ENCODE measurements at places on chromosomes 5 and 9.

DNA sequence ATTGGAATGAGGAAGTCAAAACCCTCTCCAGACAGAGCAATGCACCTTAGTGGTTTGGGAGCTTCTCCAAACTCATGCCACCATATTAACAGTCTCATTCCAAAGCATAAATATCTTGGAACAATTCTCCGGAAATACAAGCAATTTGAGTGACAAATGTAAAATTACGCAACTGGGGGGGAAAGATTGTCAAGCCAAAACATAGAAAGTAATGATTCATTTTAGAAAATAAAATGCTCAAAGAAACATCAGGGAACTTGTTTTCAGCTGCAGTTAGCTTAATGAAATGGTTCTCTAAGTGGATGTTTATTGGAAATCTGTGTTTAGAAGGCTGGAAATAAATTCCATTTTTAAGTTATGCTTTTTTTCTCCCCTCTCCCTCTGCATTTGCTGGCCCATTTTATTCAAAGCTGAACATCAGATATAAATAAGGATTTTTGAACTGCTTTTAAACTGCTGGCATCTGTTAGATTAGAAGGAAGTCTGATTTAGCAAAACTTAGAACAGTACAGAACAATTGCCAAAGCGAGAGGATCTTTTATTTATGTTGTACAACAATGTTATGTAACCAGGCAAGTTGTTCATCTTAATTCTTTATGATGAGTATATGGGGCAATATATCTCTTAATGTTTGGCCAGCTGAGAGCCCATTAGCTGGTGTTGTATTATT, 551.9 kb downstream of the PRELID2 start:
- DNase-seq, result no peak

DNA sequence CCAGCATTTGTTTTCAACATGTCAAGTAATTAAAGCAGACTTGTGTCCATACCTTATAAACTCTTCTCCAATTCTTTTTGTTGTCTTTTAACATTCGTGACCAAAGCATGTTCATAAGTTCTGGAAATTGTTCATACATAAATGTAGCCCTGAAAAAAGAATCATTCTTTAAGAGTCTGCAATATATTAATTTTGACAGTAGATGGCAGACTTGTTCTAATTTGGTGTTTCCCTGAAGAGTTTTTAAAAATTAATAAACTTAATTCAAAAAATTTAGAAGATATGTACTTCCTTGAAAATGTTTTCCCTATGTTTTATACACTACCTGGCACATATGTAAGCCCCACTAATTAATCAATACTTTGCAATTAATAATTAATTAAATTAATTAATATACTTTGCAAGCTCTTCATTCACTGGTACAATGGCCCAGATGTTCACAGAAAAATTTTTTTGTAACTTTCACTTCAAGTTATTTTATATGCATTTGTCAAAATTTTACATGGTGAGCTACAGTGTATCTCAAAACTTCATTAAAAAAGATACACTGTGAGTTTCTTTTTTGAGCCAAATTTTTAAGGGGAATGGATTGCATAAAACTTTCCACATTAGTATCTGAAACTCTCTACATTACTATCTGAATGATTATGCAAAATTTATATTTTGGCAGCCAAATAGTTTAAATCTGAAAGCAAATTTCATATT, 42.1 kb downstream of the CLINT1 start:
- no peak for DNase-seq

DNA sequence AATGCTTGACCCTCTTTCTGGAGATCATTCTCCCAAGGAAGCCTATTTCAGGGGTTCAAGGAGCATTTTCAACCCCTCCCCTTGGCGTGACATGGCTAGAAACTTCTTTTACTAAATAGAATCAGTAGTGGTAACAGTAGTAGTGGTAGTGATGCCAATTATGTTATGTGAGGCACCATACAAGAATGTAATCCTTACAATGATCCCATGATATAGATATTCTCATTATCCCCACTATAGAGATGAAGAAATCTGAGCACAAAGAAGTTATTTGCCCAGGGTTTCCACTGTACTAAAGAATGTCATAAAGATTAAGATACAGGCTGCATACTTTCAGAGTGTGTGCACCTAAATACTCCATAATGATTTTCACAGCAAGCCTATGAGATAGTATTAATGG, 155.4 kb upstream of the CLINT1 start:
- no peak for DNase-seq

DNA sequence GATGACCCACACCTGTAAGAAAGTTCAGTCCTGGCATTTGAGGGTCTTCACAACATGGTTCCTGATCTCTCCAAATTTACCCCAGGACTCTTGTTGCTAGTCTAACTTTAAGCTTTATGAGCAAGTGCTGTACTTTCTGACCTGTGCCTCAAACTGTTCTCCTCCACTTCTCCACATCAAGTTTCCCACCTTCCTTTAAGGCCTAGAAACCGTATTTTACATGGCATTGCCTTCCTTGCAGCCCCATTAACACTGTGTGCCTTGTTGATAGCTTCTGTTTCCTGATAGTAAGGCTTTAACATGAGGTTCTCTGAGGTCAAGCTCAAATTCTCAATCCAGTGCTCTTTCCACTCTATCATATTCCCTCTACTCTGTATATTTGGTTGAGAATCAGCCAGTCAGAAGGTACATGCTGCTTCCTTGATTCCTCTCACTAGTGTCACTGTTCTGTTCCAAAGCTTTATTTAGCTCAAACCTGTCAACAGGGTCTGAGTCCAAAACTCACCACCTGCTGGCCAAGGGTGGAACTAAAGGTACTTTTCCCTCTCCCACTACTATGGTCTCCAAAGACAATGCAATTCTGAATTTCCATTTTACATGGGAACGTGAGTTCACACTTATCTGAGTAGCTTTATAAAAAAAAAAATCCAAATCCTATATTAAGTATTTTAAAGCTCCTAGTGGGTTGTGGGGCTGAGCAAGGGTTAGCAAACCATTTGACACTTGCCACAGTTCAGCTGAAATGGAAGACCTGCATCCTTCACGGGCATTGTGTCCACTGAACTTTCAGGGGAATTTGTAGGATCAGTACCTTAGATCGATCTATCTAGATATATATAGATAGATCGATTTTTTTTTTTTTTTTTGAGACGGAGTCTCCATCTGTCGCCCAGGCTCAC, 21.1 kb downstream of the VCP start:
- no peak for DNase-seq

DNA sequence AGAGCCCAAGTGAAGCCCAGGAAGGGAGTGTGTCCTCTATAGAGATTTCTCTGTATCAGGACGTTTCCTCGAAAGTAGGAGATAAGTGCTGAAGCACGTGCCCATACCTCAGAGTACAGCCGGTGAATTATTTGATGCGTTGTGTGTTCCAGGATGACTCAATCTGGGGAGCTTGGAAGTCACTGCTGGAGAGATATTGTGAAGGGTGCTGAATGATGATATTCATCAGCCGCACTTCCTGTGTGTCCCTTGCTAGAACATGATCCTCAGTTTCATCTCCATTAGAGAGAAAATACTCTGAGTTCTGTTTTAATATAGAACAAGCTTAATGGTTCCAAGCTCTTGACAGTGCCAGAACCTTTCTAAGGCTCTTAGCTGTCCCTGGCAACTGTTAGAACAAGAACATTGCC, 402.3 kb upstream of the ADAMTSL1 start:
- no peak for DNase-seq

DNA sequence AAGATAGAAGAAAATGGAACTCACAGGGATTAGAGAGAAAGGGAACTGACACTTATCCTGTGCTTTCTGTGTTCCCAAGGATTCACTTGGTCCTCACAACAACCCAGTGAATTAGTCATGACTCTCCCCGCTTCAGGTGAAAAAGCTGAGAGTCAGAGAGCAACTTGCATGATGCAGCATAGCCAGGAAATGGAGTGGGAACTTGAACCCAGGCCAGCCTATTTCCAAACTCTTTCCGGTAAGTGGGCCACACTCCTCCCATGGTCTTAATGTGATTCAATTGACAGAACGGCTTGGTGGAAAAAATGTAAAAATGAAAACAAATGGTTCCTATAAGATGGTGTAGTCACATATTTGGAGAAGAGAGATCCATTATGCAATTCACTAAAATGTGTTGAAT, 45.9 kb upstream of the CEMIP2 start:
- DNase-seq, result no peak

DNA sequence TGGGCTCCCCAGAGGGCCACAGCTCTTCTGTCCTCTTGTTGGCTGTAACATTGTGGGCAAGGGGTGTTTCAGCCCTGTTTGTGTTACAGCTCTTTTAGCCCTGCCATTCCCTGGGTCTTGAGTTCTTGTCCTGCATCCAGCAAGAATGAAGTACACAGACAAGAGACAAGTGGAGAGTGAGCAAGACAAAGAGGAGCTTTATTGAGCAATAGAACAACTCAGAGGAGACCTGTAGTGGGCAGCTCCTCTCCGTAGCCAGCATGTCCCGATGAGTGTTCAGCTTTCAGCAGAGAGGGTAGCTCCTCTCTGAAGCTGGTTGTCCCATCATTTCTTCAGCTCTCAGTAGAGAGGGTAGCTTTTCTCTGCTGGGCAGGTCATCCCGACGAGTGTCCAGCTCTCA, 22.9 kb downstream of the JMY start:
- DNase-seq, result no peak

- no peak for DNase-seq
Measured at GRCh38 chr5:147169901-147170300, 64.9 kb upstream of the STK32A start.

GRCh38 chr9:2726650-2727340, 9.5 kb downstream of the KCNV2 start:
- no peak for DNase-seq

- DNase-seq, result no peak
Measured at GRCh38 chr5:136526791-136527190, 161.4 kb upstream of the TRPC7 start.

DNA sequence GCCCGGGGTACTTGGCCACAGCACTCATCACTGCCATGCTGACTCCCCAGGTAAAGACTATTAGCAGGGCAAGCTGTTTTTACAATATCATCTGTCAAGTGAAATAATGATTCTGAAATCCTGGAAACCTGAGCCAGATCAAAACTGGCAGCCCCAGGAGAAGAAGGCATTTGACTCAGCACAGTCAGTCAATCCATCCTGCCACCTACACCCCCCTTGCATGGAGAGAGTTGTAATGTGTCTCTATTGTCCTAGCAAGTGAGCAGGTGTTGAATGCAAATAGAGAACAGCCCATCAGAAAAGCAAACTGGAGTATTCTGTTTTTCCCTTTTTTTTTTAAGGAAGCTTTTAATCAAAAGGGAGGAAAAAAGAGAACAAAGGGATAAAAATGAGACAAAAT, 291.2 kb downstream of the BRINP1 start:
- DNase-seq, result no peak

- no peak for DNase-seq
Measured at GRCh38 chr9:113499876-113500497, 36.5 kb downstream of the RGS3 start.

GRCh38 chr5:16082053-16082452, 97.5 kb downstream of the MARCHF11 start:
- no peak for DNase-seq

DNA sequence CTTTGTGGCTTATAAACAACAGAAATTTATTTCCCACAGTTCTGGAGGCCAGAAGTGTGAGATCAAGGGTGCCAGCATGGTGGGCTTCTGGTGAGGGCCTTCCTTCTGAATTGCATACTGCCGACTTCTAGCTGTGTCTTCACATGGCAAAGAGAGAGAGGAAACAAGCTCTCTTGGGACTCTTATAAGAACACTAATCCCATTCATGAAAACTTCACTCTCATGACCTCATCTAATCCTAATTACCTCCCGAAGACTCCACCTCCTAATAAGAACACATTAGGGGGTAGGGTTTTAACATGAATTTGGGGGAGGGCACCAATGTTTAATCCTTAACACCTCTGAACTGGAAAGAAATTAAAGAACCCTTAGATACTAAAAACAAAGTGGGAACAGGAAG, 75.9 kb upstream of the MINAR2 start:
- no peak for DNase-seq

DNA sequence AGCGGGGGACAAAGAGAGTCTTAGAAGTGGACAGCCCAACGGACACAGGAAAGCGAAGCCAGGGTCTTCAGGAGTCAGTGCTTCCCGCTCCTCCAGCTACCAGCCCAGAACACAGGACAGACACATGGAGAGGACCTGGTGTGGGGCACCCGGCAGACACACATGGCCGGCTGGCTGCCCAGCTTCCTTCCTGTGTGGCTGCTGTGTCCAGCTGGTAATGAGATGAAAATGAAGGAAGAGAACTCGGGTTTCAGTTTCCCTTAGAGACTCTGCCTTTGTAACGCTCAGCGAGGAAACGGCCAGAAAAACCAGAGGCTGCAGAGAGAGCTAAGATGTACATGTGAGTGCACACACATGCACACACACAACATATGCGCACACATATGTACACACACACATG, 87.5 kb downstream of the SECISBP2 start:
- DNase-seq, result no peak

DNA sequence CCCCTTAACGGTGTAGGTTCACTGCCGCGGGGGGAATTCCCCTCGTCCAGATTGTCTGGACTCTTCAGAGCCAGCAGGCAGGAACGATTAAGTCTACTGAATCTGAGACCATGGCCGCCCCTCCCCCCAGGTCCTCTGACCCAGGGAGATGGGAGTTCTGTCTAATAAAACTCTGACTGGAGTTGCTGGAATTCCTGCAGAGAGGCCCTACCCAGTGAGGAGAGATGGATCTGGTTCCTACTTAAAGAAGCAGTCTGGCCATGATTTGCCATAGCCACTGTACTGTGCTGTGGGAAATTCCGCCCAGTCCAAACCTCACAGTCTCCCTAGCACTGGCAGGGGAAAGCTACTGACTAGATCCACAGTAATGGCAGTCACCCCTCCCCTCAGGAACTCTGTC, 237.7 kb upstream of the RASA1 start:
- no peak for DNase-seq

Data from AG04450 (cell line).